ENCODE measurements at places on chromosomes 2 and 18.

GRCh38 chr2:217856159-217856558 is 146.6 kb downstream of the TNS1 start:
- no peak for DNase-seq

DNA sequence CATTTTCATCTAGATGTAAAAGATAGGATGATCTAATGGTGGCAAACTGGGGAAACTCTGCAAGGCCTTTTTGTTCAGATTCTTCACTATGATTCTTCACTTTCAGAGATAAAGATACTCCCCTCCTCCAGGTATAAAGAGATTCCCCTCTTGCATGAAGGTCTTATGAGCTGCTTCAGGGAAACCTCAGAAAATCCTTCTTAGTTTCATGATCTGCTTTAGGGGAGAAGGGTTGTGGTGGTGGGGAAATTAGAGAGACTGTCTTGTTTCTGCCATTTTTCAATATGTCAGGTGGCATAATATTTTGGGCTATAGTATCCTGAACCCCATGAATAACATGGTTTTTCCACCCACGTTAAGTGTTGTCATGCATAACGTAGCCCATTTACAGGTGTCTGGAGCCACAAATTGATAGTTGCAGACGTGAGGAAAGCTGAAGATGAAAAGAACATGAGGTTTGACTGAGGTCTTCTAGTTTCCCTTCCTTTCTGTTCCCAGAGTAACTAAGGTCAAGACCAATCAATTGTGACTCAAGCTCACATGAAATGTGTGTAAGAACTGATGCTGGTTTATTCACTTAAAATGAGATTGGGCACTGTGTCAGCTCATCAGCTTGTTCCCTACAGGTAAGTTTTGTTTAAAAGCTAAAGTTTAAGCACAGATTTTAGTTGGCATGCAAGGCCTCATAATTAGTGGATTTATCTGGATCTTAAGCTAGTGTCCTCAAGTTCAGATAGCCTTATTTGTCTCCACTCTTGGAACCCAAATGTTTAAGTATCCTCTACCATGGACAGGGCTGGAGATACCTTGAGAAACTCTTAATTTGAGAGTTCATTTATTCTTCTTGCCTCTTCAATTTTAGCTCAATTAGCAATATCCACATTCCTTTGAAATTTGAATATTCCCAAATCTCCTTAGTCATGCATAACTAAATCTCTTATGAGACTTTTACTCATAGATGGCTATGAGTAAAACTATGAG is 304.5 kb upstream of the FANCL start:
- no peak for DNase-seq

- DNase-seq, result no peak
These were observed 12.1 kb downstream of the GALNT14 start for GRCh38 chr2:31125918-31126695.

GRCh38 chr2:150041722-150042425 is 445.6 kb downstream of the RND3 start:
- no peak for DNase-seq

Data from CD4-positive, alpha-beta T cell treated with Interleukin-15 for 1 hour (primary cell).